ENCODE measurements at places on chromosomes 16 and 17.
A peak's percentile ranks its signal among the peaks of the same experiment; 100 is the strongest.

DNA sequence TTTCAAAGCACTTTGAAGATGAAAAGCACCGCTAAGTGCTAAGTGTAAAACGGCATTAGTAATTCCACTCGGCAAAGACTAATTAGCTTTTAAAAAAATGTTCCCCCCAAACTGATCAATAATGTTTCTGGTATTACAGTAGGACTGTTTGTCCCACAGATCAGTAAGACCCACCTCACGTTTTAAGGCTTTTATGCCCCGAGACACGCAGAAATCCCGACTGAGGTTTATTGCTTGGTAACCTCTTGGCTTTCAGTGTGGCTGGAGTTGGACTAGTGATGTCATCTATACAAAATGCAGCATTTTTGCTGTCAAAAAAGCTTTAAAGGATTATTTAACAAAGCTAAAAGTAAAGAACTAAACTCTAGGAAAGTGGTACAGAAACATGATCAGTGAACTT, 414.6 kb upstream of the PSMD7 start:
- no peak for DNase-seq

GRCh38 chr17:67546578-67547527, 169.8 kb downstream of the PITPNC1 start:
- peak; percentile 86 for DNase-seq

DNA sequence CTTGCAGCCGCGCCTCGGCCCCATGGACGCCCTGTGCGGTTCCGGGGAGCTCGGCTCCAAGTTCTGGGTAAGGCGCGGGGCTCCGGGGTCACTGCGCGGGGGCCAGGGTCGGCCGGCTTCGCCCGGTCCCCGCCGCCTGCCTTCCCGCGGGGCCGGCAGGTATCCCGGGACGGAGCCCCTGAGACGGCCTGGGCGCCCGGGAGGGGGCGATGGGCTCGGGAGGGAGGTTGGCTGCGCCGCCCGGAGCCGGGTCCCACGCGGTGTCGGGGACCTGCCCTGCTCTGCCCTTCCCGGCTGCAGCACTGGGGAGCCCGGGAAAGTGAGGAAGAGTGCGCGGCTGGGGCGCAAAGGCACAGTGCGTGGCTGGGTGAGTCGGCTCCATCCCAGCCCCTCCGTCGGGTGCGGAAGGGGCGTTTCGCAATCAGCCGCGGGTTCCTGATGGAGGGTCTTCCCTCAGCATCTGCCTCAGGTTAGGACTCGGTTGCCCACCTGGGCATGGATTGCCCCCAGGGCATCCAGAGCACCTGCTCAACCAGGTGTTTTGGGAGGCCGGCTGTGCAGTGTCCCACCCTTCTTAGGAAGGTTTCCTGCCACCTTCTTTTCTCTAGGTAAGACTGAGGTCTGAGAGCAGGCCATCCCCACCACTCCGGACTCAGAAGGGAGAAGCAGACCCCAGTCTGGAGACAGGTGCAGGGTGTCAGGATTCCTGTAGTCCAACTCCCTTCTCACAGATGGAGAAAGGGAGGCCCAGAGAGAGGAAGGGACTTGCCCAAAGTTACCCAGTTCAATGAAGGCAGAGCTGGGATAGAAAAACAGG, 442 bp downstream of the ABCC3 start:
- no peak for DNase-seq

DNA sequence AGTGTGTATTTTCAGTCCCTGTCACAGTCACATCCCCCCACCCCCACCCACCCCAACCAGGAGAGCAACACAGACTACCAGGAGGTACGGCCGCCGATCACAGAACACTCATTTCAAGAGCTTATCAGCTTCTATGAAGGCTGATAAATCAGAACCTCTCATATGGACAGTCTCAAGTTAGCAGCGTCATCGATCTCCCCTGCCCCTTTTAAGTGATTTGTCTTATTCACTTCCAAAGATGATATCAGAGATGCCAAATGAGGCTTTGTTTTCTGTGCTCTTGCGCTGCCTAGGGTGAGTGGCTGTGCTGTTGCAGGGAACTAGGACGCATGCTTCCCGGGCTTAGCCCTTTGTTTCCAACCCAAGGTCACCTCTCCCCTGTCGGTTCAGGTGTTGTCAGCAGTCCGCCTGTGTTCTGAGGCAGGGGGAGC, 26.8 kb upstream of the PMFBP1 start:
- DNase-seq, result no peak

GRCh38 chr17:47998044-47998443, 27.1 kb downstream of the CDK5RAP3 start:
- no peak for DNase-seq

GRCh38 chr17:82113941-82114340, 15.9 kb upstream of the FASN start:
- DNase-seq, result no peak

GRCh38 chr16:89159850-89160354, 11.6 kb upstream of the CDH15 start:
- no peak for DNase-seq

- peak; percentile 17 for DNase-seq
Observed at GRCh38 chr17:17752821-17753321, 71.6 kb downstream of the RAI1 start.

DNA sequence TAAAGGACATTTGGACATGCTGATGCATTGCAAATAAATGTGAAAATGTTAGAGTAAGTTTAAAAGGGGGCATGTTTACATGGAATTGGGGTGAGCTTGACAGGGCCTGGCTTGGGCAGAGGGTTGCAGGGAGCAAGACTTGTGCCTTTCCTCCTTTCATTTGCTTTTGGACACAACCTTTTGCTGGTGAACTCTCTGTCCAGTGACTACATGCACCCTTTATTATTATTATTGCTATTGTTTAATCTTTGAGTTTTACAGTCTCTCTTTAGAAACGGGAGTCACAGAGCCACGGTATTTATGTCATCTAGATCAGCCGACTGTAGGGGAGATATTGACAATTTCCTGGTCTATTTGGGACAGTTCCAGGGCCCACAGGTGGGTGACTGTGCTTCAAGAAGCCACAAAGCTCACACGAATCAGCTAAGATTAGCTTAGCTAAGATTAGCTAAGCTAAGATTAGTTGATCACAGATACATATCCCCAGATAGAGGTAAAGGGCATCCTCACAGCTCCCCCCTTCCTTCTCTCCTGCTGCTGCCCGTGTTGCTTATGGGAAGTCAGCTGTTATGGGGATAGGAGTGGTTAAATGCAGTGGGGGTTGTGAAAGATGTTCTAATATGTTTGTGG, 28.9 kb upstream of the ETV4 start:
- DNase-seq, result peak; percentile 39

GRCh38 chr16:53912155-53912554, 208.2 kb downstream of the FTO start:
- peak; percentile 7 for DNase-seq

DNA sequence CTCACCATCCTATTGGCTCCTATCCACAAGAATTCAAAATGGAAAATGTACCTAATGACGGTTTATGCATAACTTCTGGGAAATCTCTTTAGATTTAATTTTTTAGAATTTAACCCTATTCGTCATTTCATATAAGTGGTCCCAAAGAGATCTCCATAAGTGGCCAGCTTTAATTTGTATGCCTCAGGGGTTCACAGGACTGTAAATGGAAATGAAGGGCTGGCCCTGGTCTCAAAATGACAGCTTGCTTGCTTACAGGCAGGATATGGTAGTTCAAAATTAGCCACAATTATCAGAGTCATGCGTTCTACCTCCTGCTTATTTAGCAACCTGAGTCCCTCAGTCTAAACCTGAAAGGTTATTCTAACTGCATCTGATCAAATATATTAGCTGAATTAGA, 6.6 kb upstream of the NACA2 start:
- DNase-seq, result no peak

GRCh38 chr17:31323551-31323950, 2.1 kb upstream of the EVI2A start:
- no peak for DNase-seq

DNA sequence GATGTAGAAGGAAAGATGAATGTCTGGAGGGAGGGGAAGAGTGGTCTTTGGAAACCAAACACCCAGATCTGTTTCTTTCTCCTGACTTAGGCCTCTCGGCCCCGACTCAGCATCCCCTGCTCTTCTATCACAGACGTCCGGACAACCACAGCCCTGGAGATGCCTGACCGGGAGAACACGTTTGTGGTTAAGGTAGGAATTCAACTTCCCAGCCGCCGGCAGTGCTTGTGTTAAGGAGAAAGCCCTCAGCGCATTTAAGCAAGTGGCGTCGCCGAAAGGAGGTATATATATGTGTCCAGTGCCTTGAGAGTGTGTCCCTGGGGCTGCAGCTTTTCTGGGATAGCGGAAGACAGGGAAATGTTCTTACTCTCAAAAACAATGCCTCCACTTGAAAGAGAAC, 3.6 kb downstream of the SH2B1 start:
- no peak for DNase-seq

- DNase-seq, result no peak
Observed at GRCh38 chr17:61235827-61236197, 163.8 kb upstream of the TBX2 start.

GRCh38 chr17:31394544-31394943, 3.1 kb downstream of the RAB11FIP4 start:
- DNase-seq, result peak; percentile 61

DNA sequence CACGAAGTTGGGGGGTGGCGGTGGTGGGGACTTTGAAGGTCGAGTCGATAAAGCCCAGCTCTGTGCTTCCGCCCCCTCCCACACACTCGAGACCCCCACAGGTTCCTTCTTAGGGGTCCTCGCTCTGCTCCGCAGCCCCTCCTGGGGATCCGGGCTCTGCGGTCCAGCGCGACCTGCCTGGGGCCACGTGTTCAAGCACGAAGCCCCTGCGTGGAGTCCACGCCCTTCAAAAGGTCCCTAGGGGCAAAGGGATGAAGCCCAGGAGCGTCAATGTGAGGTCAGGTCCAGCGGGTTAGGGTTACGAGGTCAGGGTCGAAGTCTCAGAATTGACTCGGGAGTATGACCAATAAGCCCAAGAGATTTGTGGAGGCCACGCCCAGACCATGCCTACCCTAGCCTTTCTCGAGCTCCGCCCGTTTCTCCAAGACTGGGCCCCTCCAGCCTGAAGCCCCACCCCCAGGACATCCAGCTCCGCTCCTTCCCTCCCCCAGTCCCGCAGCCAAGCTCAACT, 786 bp upstream of the CACNA1G start:
- DNase-seq, result peak; percentile 44

DNA sequence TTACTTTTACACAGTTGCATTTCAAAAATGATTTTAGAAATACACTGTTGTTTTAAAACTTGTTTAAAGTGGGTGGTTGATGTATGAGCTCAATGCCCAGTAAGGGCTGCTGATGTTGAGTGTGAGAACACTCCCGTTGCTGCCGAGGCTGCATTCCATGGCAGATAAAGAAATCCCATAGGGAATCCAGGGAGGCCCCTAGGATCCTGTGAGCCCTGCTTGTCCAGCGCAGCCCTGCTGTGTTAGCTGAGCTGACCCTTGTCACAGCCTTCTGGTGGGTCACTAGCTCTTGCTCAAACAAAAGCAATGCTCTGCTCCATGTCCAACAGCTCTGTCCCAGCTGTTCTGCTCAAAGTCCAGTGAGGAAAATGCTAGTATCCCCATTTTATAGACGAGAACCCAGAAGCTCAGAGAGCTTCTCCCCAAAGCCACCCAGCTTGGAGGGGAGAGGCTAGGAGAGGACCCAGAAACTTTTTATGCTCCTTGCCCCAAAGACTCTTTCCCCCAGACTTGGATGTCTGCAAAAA, 18.6 kb upstream of the COL1A1 start:
- DNase-seq, result no peak

GRCh38 chr16:397736-398332, 835 bp downstream of the NME4 start:
- DNase-seq, result no peak

DNA sequence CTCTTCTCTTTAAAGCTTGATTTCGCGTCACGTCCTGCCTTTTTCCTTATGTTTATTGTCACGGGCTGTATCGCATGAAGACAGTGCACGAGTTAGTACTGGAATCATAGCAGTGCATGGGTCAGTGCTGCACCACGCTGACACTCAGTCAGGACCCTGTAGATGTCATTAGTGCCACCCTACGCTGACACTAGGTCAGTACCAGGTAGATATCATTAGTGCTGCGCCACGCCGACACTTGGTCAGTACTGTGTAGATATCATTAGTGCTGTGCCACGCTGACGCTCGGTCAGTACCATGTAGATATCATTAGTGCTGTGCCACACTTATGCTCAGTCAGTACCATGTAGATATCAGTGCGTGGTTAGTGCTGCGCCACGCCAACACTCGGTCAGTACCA, 106.2 kb upstream of the ZNF469 start:
- DNase-seq, result no peak

DNA sequence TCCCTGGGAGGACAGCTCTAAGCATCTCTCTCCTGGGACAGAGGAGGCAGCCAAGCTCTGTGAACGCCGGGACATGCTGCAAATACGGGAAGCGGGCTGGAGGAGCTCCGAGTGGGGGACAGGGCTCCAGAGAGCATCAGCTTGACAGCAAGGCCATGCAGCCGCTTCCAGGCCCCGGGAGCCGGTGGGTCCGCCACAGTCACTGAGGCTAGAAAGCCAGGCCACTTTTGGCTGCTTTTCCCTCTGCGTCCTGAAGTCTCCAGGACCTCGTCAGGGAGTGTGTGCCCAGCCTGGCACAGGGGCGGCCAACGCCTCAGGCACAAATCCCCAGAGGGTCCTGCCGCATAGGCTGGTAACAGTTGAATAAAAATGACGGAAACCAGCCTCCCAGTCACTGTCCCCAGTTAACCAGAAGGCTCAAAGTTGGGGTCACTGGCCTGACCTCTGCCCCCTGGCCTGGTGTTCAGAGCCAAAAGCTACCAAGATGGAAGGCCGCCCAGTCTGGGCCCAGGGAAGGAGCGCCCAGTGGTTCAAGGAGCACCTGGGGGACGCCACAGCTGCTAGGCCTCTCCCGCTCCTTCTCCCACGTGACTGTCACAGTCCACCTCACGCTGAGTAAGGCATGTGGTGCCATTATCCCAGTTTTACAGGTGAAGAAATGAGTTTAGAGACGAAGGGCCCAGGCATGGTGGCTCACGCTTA, 3.2 kb upstream of the TRIM65 start:
- no peak for DNase-seq

GRCh38 chr16:3595110-3595486, 16.3 kb downstream of the SLX4 start:
- DNase-seq, result no peak

- DNase-seq, result no peak
Observed at GRCh38 chr16:58582133-58582532, 47.5 kb downstream of the CNOT1 start.

DNA sequence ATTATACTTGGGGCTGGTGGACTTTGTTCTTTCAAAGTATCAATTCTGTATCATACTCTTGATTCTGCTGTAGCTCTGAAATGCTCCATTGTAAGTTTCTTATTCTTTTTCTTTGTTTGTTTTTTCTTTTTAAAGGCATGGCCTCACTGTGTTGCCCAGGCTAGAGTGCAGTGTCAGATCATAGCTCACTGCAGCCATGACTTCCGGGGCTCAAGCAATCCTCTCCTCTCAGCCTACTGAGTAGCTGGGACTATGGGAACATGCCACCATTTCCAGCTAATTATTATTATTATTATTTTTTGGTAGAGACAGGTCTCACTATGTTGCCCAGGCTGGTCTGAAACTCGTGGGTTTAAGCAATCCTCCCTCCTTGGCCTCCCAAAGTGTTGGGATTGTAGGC, 38.9 kb upstream of the METTL9 start:
- DNase-seq, result no peak
